Memory B cell (primary cell): ENCODE measurements at places on chromosomes 12 and 14.

- H3K4me1 ChIP-seq: peaks cover 48% of the 10 kb centered on the region
- H3K36me3 ChIP-seq: peaks cover 11% of the 10 kb centered on the region
- DNase-seq: no peak
Measured at GRCh38 chr14:101875041-101875726, 89.2 kb upstream of the DYNC1H1 start.

DNA sequence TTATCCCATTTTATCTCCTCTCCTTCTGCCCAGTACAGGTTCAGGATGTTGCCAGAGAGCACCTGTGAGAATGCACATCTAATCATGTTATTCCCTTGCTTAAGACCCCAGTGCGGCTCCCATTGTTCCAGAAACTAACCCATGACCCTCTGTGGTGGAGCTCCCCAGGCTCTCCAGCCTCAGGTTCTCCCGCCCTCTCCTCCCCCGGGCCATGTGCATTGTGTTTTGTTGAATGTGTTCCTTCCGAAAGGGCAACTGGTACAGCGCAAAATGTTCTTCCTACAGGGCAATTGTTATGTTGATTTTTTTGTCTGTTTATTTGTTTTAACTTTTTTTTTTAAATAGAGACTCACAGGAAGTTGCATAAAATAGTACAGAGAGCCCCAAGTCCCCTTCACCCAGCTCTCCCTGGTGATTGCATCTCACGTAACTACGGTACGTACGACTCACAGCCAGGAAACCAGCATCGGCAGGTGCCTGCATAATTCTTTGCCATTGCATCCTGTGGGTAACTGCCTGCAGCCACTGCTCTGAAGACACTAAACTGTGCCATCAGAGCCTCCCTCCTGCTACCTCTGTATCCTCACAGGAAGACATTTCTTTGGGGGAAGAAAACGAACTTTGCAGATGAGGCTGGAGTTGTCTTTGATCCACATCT, 31.2 kb downstream of the TMEM132C start:
- H3K27me3 ChIP-seq: peaks cover 3% of the 10 kb centered on the region
- H3K36me3 ChIP-seq: no peaks in the 10 kb centered on the region
- no peak overlapping the region for H3K27ac ChIP-seq
- H3K4me3 ChIP-seq: no peak overlapping the region

GRCh38 chr12:27176765-27177164, 67.3 kb upstream of the STK38L start:
- peaks cover 10% of the 10 kb centered on the region for H3K36me3 ChIP-seq
- DNase-seq: no peak
- H3K27me3 ChIP-seq: no peaks in the 10 kb centered on the region
- H3K27ac ChIP-seq: no peak overlapping the region

DNA sequence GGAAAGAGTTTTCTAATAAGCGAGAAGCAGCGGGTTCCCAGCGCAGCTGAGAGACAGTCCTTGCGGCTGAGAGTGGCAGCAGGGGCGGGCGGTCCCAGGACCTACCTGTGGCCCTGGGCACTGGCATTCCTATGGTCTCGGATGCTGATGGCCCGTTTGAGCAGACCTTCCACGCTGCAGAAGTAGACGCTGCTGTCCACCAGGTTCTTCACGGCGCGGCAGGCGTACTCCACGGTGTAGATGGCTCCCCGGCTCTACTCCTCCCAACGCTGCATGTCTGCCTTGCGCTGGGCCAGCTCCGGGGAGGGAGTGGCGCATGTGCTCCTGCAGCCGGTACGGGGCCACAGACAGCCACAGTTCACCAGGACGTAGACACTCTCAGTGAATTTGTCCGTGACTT, 21.8 kb upstream of the PLEKHA5 start:
- no peak overlapping the region for H3K27ac ChIP-seq
- H3K36me3 ChIP-seq: no peaks in the 10 kb centered on the region
- H3K4me3 ChIP-seq: no peak overlapping the region
- DNase-seq: no peak

DNA sequence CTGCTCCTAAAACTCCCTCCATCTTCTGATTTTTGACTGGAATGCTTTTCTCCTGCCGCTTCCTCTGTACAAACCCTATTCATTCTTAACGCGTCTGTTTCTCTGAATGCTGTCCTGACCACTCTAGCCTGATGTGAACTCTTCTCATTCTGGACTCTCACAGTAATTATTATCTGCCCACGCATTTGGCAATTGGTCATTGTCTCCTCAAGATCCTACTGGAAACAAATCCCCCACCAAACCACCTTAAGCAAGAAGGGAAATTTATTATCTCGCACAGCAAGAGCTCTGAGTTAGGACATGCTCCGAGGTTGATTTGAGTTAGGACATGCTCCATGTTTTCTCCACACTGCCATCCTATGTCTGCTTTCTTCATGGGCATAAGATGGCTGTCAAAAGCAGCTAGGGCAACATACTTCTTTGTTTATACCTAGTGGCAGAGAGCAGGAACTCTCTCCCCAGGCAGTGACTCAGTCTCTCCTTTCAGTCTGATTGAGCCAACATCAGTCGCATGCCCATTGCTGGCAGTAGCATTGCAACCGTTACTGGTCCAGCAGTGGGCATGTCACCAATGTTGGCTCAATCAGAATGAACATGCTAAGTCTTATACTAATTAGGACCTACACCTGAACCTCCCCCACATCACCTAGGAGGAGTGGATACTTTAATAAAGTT, 102.2 kb downstream of the SSPN start:
- no peak for DNase-seq
- H3K27ac ChIP-seq: no peak overlapping the region
- H3K27me3 ChIP-seq: no peaks in the 10 kb centered on the region
- no peak overlapping the region for H3K4me3 ChIP-seq

DNA sequence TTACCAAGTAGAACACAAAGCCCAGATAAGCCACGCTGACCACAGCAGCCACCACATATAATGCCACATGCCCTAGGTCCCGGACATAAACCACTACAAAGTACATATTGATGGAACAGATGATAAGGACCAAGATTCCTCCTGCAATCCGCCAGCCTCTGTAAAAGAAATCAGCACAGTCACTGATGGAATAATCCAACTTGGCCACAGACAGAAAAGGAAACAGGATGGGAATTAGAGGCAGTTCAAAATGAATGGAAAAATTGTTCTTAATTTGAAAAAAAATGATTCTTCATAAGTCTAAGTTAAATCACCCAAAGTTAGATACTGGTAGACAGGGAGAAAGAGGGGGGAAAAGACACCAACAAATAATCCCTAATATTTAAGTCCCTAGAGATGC, 35.4 kb downstream of the SLC11A2 start:
- H3K27me3 ChIP-seq: no peaks in the 10 kb centered on the region
- H3K27ac ChIP-seq: no peak overlapping the region
- H3K4me3 ChIP-seq: no peak overlapping the region
- peaks cover 3% of the 10 kb centered on the region for H3K4me1 ChIP-seq
- H3K36me3 ChIP-seq: peaks cover 38% of the 10 kb centered on the region

DNA sequence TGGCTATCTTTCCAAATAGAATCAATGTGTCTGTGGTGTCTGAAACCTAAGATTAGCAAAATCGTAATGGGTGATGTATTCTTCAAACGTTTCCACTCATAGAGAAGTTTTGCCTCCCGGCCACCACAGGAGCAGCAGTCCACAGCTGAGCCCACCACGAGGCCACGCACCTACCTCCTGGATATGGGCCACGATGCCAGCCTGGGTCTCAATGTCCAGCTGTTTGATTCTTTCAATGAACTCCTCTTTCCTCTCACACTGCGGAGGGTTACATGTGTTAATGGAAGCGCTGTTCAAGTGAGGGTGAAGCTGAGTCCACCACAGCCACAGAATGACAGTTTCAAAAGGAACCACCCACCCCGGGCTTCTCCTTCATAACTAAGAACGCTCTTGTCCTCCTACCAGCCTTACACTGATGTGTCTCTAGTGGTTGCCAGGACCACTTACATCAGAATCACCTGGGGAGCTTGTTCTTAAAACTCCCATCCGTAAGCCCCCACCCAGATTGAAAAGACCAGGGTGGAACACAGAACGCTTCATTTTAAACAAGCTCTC, 75.3 kb downstream of the CCDC88C start:
- peaks cover 23% of the 10 kb centered on the region for H3K36me3 ChIP-seq
- peaks cover 31% of the 10 kb centered on the region for H3K4me1 ChIP-seq
- H3K27me3 ChIP-seq: no peaks in the 10 kb centered on the region
- no peak overlapping the region for H3K4me3 ChIP-seq

DNA sequence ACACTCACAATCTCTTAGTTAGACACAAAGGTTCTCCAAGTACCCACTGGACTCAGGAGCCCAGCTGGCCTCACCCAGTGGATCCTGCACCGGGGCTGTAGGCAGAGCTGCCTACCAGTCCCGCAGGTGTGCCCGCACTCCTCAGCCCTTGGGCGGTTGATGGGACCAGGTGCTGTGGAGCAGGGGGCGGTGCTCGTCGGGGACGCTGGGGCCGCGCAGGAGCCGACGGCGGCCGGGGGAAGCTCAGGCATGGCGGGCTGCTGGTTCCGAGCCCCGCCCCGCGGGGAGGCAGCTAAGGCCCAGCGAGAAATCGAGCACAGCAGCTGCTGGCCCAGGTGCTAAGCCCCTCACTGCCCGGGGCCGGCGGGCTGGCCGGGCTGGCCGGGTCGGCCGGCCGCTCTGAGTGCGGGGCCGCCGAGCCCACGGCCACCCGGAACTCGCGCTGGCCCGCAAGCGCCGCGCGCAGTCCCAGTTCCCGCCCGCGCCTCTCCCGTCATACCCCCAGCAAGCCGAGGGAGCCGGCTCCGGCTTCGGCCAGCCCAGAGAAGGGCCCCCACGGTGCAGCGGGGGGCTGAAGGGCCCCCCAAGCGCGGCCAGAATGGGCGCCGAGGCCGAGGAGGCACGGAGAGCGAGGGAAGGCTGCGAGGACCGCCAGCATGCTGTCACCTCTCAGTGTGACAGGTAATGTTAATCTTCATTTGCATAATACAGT, 506.8 kb downstream of the LRFN5 start:
- H3K27me3 ChIP-seq: no peaks in the 10 kb centered on the region
- no peak overlapping the region for H3K27ac ChIP-seq
- H3K4me1 ChIP-seq: no peaks in the 10 kb centered on the region
- no peak for DNase-seq
- no peaks in the 10 kb centered on the region for H3K36me3 ChIP-seq

DNA sequence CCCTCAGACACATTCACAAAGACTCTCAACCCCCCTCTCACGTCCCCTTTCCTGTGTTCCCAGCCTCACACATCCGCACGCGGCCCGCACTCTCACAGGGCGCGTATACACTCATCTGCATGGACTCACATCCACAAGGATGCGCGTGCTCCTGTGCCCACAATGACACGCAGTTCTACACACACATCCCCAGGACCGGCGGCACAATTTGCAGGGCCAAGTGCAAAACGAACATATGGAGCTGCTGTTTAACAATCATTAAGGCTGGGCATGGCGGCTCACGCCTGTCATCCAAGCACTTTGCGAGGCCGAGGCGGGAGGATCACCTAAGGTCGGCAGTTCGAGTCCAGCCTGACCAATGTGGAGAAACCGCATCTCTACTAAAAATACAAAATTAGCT, 36.4 kb upstream of the EML1 start:
- no peak for DNase-seq
- no peaks in the 10 kb centered on the region for H3K36me3 ChIP-seq
- H3K4me1 ChIP-seq: peaks cover 5% of the 10 kb centered on the region

DNA sequence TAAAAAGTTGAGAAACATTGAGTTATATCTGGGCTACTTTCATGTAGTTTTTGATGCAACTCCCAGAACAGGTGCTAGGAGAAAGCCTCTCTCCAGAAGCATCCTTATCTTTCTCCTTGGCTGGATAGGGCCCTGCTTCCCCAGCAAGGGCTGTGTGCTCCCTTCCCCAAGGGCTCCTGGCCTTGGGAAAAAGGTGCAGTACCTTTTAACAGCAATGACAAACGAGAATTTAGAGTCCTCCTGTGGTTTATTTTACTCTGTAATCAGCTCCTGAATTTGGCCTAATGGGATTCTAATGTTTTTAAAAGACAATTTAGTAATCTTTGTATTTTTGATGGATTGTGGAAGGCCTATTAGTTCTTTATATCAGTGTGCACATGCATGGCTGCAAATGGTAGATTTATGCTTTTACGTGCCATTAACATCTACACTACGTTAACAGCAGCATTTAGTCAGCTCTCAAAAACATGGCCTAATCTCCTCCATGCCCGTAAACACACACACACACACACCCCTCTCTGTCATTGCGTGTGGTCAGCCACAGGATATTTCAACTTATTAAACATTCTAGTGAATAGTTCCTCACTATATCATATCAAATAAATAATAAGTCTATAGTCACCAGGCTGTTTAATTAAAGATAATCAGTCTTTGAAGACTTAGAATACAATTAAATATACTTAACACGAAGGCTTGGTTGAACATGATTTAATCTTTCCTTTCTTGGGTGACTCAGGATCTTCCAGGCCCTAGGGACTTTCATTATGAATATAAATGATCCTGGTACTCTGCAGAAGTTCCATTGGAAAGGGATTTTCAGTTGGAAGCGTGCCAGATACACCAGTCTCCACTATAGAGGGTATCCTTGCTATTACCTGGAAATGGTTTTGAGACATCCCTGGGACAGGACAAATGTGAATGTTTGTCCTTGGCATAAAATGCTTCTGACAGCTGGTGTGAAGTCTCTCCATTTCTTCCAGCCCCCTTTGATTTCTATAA, 181.4 kb upstream of the PWP1 start:
- no peaks in the 10 kb centered on the region for H3K36me3 ChIP-seq
- H3K4me3 ChIP-seq: no peak overlapping the region
- DNase-seq: no peak
- peaks cover 17% of the 10 kb centered on the region for H3K27me3 ChIP-seq
- H3K4me1 ChIP-seq: no peaks in the 10 kb centered on the region

- DNase-seq: no peak
- peaks cover 15% of the 10 kb centered on the region for H3K27me3 ChIP-seq
- H3K27ac ChIP-seq: no peak overlapping the region
- H3K4me1 ChIP-seq: peaks cover 5% of the 10 kb centered on the region
- peak overlapping the region; percentile 39 for H3K4me3 ChIP-seq
- H3K36me3 ChIP-seq: no peaks in the 10 kb centered on the region
Measured at GRCh38 chr14:51776102-51776894, 84.1 kb upstream of the GNG2 start.

DNA sequence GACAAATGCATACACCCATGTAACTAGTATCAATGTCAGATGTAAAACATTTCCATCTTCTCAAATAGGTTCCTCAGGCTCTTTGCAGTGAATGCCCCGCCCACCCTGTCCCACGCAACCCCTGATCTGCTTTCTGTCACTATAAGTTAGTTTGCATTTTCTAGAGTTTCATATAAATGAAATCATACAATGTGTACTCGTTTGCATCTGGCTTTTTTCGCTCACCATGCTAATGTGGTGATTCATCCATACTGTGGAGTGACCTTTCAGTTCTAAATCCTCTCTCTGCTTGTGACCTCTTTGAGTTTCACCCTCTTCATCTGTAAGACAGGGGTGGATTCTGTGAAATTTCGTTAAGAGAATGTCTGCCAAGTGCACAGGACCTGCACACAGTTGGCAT, 30.6 kb upstream of the MSI1 start:
- H3K4me1 ChIP-seq: peaks cover 2% of the 10 kb centered on the region
- H3K36me3 ChIP-seq: no peaks in the 10 kb centered on the region
- H3K4me3 ChIP-seq: no peak overlapping the region
- H3K27ac ChIP-seq: no peak overlapping the region

GRCh38 chr14:100107236-100107635, 42.0 kb downstream of the EVL start:
- DNase-seq: no peak
- peaks cover 45% of the 10 kb centered on the region for H3K4me1 ChIP-seq
- peak overlapping the region; percentile 74 for H3K27ac ChIP-seq
- H3K36me3 ChIP-seq: peaks cover 21% of the 10 kb centered on the region
- H3K4me3 ChIP-seq: no peak overlapping the region
- H3K27me3 ChIP-seq: no peaks in the 10 kb centered on the region
